PC-9 (cell line): ENCODE measurements at places on chromosomes 2 and 18. TPM values are rescaled to one million over a fixed set of nuclear protein-coding genes. Genes with fewer than 3 reads are reported as not detected.

DNA sequence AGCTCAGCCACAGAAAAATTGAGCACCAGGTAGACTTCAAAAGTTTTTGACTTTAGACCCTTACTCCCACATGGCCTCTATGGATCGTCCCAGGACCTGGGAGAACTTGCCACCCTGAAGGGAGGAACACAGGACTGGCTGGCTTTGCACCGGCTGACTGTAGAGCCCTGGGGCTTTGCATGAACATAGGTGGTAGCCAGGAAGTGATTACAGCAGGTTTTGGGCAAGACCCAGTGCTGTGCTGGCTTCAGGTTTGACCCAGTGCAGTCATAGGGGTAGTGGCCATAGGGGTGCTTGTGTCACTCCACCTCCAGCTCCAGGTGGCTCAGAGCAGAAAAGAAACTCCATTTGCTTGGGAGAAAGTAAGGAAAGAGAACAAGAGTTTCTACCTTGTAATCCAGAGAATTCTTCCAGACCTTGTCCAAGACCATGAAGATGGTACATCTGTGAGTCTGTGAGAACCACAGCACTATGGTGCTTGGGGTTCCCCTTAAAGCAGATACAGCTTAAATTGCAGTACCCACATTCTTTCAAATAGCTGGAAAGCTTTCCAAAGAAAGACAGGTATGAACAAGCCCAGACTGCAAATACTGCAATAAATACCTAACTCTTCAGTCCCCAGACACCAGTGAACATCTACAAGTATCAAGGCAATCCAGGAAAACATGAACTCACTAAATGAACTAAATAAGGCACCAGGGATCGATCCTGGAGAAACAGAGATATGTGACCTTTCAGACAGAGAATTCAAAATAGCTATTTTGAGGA, 13.0 kb upstream of the SESTD1 start:
- no peak for DNase-seq

DNA sequence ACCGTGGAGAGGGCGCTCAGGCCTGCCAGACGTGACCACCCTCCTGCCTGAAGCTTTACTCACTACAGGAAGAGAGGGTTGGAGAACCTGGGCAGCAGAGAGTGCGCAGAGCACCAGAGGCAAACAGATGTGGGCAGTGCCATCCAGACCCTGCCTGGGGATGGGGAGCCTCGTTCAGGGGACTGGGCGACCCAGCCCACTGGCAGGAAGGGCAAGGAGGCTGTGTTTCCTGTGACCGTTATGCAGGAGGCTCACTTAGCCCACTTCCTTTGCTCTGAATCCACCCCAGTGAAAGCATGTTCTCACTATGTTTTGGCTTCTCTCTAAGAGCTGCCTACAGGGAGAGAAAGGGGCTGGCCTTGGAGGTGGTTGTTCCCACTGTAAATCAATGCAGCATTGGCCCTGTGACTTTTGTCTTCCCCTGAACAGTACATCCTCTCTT, 23.0 kb upstream of the ACKR3 start:
- DNase-seq, result no peak

DNA sequence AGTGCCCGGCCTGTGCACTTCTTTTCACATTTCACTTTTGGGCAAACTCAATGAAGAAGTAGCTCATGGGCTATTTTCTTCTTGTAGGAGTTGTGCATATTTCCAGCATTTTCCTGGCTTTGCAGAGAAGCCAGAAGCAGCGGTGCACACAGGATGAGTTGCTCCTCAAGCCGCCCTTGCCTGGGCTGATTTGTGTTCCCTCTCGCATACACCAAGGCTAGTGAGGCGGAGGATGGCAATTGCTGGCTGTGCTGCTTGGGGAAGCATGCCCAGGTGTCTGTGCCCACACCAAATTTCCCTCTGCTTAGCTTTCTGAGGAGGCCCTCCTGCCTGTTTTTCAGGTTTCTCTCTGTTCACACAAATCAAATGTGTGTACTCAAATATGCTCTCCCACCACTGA, 85.4 kb upstream of the TMEM200C start:
- DNase-seq, result no peak

DNA sequence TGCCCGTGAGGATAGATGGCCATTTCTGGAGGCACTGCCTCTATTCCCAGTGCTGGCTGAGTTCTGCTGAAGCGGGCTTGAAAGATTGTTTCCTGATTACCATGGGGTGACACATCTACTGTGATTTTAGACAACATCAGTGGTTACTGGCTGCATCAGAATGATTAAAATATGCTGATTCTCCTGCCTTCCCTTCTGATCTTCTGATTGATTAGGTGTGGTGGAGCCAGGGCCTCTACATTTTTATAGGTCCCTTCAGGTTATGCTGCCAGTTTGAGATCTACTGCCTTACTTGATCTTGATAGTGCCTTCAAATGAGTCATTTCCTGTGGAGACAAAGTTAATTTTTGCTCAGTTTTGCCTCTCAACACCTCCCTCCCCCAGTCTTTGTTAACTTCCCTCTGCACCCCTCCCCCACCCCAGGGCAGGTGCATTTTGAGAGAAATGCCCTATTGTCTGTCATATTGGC, 31.6 kb upstream of the SNORC start:
- DNase-seq, result peak; percentile 85

GRCh38 chr18:10441472-10441871, 13.0 kb upstream of the APCDD1 start:
- no peak for DNase-seq

GRCh38 chr2:204260901-204261300, 284.4 kb upstream of the PARD3B start:
- no peak for DNase-seq

GRCh38 chr2:182422864-182423263, 4.0 kb downstream of the PDE1A start:
- DNase-seq, result no peak

- no peak for DNase-seq
Observed at GRCh38 chr2:33839791-33840190, 240.7 kb upstream of the FAM98A start.

- no peak for DNase-seq
Observed at GRCh38 chr2:188805219-188805618, 169.0 kb upstream of the COL3A1 start.

DNA sequence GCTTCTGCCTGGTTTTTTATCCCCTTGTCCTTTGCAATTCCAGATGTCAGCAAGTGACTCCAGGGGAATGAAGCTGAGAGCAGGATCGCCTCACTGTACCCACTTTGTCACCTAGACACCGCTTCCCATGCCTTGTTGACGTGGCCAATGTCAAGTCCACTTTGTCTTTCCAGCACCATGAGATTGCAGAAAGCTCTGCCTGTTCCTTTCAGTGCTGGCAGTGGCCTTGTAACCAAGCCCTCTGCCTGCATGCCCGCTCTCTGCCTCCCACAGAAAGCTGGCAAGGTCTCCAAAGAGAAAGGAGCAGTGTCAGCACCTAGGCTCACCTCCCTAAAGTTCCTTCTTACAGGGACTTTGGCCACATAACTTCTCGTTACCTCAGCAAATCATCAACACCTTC, 282.2 kb upstream of the ST6GAL2 start:
- DNase-seq, result no peak

DNA sequence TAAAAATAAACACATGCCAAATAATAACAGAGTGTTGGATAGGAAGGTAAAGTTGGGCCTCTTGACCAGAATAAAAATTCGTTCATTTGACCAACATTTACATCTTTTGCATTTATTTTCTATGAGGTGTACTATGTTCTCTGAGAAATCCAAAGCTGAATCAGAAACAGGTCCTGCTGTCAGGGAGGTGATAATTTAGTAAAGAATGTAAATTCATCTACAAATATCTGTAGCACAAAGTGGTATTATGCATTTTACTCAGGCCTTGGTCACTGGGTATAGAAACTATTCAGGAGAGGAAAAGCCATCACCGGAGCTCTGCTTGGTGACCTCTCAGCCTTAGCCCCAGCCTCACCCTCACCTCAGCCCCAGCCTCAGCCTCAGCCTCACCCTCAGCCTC, 208.9 kb downstream of the SPP2 start:
- DNase-seq, result peak; percentile 53

- no peak for DNase-seq
Observed at GRCh38 chr2:39516347-39517101, 79.4 kb upstream of the MAP4K3 start.

- DNase-seq, result no peak
Observed at GRCh38 chr18:61957801-61958516, 65.2 kb upstream of the RNF152 start.

- DNase-seq, result no peak
Observed at GRCh38 chr2:67514515-67514914, 117.4 kb downstream of the ETAA1 start.

GRCh38 chr18:13003466-13003896, 12.3 kb downstream of the CEP192 start:
- DNase-seq, result no peak

- DNase-seq, result no peak
Observed at GRCh38 chr18:76428396-76429261, 66.4 kb downstream of the ZNF516 start.

- no peak for DNase-seq
Observed at GRCh38 chr2:173647681-173648311, 293.1 kb downstream of the CDCA7 start.

DNA sequence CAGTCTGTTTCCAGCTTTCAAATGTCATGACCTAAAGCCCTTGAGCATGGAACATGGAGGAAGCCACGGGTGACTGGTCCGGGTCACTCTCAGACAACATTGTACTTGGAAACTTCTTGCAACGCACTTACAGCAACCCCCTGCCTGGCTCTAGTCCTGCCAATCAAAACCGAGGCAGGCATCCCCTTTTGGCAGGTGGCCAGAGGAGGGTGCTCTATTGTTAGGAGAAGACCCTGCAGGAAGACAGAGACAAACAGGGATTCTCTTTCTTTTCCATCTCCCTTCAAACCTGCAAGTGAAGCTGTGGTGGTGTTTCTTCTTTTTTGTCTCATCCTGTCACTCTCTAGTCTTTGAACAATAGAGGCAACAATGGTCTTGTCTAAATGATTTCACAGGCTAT, 667.2 kb downstream of the ZEB2 start:
- DNase-seq, result no peak

DNA sequence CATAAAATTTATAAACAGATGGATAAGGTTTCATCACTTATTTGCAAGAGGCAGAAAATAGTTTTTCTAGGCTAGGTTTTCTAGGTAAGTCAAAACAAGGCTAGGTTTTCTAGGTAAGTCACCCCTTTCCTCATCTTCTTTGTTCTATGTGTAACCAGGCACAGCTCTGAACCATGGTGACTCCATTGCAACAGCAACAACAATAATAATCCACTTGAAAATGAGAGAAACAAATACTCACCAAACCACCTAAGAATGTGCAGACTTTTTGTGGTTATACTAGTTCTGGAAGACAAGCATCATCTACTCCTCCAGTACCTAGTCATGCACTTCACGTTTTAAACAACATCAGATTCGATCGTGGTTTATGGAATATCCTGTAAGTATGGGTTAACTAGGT, 237.4 kb upstream of the ACVR2A start:
- no peak for DNase-seq

DNA sequence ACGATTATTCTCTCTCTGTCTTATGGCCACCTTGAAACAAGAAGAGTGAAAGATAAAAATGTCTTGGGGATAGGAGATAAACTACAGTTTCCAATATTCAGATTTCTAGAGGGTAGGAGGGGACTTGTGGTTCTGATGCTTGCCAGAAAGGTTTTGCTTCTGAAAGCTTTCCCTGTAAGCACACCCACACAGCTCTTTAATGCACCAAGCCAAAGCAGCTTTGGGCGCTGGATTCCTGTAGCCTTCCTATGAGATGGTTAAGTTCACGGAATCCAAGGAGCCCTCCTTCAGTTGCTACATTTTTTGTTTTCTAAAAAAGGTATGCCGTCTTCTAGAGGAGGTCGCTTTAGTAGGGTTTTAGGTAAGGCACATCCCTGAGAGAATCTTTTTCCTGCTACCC, 4.9 kb downstream of the LRRTM1 start:
- DNase-seq, result no peak

GRCh38 chr2:113965644-113966043, 75.8 kb downstream of the ACTR3 start:
- no peak for DNase-seq

GRCh38 chr18:42563995-42564394, 551.5 kb downstream of the RIT2 start:
- no peak for DNase-seq

- DNase-seq, result no peak
Observed at GRCh38 chr18:32326450-32327308, 136.8 kb downstream of the MEP1B start.

The FSHR gene
- not detected in 2 replicates for total RNA-seq

The SLC5A7 gene
- not detected in 2 replicates for total RNA-seq

The C2orf15 gene
- total RNA-seq, result 16.9 and 18.0 TPM in 2 replicates

The SPRED2 gene
- total RNA-seq, result 33.5 and 33.6 TPM in 2 replicates

The ANKAR gene
- total RNA-seq, result 3.6 and 4.4 TPM in 2 replicates

The IAH1 gene
- total RNA-seq, result 28.7 and 37.3 TPM in 2 replicates

The TEKT4 gene
- 0.15 TPM in 1 of 2 replicates, not detected in the other for total RNA-seq

The NDUFB3 gene
- total RNA-seq, result 93.1 and 96.7 TPM in 2 replicates

The WNT6 gene
- total RNA-seq, result 0.33 and 0.45 TPM in 2 replicates
